ENCODE measurements at places on chromosomes 16 and 17.
A peak's percentile ranks its signal among the peaks of the same experiment; 100 is the strongest.

DNA sequence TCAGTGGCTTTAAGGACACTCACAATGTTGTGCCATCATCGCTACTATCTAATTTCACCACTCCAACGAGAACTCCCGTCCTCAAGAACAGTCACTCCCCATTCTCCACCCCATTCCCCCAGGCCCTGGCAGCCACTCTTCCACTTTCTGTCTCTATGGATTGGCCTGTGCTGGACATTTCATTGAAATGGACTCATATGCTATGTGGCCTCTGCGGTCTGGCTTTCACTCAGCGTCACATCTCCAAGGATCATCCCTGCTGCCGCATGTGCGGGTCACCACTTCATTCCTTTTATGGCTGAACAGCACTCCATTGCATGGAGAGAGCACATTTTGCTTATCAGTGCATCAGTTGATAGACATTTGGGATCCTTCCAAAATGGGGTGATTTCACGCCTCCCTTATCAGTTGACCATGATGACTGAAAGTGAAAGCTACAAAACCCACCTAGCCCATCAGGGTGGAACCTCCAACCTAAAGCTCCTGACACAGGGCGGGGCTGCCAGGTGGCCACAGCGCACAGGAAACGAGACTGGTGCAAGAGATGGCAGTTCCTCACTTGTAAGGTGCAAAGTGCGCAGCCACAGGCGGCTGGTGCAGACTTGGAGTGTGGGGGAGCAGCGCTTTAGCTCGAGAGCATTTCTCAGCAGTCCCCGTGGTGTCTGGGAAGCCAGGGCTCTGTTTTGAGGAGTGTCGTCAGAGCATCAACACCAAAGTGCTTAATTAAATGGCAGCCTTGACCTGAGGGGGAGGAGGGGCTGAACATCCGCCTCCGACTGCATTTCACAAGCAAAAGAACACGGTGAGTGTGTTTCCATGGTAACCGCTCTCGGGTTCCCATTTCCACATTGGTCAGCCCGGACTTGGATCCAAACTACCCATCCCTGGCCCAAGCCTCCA is 23.8 kb downstream of the COTL1 start:
- DNase-seq = peak; percentile 79

DNA sequence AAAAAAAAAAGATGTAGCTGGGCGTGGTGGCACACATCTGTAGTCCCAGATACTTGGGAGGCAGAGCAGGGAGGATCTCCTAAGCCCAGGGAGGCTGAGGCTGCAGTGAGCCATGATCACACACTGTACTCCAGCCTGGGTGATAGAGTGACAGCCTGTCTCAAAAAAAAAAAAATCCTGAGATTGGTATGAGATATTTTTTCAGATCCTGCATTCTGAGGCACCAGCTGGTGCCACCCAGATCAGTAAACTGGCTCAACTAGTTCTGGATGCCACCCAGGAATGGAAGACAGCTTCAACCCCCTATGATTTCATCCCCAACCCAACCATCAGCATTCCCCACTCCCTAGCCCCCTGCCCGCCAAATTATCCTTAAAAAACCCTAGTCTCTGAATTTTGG is 7.1 kb upstream of the GJC1 start:
- DNase-seq = no peak

- DNase-seq = no peak
Observed at GRCh38 chr17:49016775-49017463, 19.7 kb downstream of the IGF2BP1 start.

GRCh38 chr17:46122486-46122871 is 70.8 kb downstream of the KANSL1 start:
- no peak for DNase-seq
